CD4-positive, alpha-beta T cell treated with Interleukin-6 at 100 ng/mL for 8 hours (primary cell): ENCODE measurements at places on chromosomes 12 and 14.

GRCh38 chr14:62658631-62659030 lies 386.6 kb downstream of the KCNH5 start:
- DNase-seq, result no peak

- peak; percentile 45 for DNase-seq
These were observed 46.7 kb downstream of the RIN3 start for GRCh38 chr14:92560106-92560865.

DNA sequence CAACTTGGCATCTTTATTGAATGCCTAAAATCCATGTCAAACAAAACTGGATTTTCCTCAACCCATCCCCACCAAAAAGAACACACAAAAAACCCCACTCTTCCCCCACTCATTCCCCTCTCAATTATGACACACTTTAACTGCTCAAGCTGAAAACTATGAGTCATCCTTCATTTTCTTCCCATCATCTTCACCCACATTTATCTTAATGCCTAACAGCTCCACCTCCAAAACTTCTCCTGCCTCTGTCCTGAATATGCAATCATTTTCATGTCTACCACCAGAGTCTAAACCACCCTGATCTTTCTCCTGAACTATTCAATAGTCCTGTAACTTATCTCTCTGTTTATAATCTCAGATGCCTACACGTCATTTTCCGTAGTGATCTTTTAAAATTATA lies 239.7 kb downstream of the BCAT1 start:
- no peak for DNase-seq

DNA sequence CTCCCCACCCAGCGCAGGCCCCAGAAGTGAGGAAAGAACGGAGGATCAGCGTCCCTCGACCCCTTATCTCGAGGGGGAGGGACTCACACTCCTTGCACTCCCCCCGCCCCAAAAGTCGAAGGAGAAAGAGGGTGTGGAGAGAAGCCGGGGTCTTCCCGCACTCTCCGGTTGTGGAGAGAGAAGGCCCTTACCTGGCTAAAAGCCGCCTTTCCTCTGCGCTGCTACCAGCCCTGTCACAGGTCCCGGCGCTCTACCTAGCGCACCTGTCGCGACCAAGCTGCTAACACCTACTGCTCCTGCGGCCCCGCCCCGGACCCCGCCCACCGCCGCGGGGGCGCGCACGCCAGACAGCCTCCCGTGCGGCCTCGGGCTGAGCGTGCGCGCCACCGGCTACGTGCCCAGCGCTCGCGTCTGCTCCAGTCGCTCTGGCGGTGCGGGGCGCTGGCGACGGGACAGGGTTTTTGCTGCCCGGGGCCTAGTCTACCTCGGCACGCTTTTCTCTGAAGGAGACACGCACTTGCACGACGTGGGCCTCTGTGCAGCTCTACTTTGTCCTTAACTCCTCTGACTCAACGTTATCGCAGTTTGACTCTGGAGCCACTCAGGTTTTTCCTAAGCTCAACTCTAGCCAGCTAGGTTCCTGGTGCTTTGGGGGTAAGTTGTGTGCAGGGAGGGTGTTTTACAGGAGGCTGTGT lies at the start of gene LIMA1:
LIMA1 (minus strand) TSS at position 292 of the 695 bp plus-strand sequence. CDS start 34,769 bp downstream, outside the sequence.
- DNase-seq, result peak; percentile 91

- no peak for DNase-seq
These were observed 20.8 kb upstream of the CEBPE start for GRCh38 chr14:23139874-23140273.

DNA sequence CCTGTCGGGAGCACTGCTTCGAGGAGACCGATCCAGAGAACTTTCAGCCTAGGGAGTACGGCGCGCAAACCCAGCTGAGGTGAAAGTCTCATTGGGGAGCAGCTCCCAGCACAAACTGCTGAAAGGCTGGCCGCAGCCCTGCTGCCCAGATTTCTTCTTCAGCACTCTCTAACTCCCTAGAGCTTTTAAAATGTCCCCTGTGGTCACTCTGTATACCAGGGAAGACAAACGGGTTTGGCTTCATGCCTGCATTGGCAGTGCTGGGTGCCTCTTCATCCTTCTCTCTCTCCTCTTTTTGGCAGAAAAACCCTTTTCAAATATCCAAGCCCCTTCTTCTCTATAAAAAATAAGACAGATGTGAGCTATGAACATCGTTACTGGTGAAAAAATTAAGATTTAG lies 34.9 kb downstream of the BBS10 start:
- DNase-seq, result no peak

- DNase-seq, result no peak
These were observed 227.5 kb upstream of the RMST start for GRCh38 chr12:97235102-97235501.
